ENCODE measurements at places on chromosomes 1 and 21.

GRCh38 chr1:9590201-9590600 is 1.5 kb downstream of the TMEM201 start:
- no peak for DNase-seq

GRCh38 chr1:106276871-106277270 is 779.6 kb upstream of the PRMT6 start:
- no peak for DNase-seq

DNA sequence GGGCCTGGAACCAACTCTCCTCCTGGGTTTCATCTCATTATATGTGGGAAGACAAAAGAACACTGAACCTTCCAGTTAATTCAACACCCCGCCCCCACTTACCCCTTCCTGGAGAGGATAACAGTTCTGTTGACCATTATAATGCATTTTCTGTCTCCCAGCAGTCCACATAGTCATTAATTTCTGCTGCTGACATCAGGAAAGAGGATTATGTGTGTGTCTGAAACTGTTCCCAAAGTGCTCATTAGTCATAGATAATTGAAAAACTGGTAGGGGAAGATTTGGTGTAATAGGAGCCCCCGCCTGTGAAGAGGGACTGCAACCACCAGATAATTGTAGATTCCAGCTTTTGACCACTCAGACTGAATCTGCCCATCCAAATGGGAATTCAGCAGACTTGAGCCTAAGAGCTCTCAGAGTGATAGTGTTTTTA is 208.7 kb downstream of the FGGY start:
- DNase-seq = no peak

- no peak for DNase-seq
Observed at GRCh38 chr1:112255080-112255479, 140.9 kb upstream of the CTTNBP2NL start.

DNA sequence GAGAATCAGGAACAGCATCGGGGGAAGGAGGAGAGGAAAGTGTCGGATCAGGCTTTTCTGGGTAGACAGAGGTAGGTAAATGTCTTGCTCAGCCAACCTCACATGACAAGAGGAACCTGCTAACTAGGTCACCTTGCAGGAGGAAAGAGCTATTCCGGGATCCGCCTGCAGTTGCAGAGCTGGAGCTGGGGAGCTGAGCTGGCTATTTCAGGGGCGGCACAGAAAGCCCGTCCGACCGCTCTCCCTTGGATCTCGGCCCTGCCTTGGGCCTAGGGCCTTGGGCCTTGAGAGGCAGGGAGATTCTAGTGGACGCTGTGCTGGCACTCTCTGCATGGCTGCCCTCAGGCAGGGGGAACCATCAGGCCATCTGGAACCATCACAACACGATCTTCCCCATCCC is 56.5 kb upstream of the CTPS1 start:
- DNase-seq = no peak

GRCh38 chr1:161069241-161069640 is 450 bp downstream of the ARHGAP30 start:
- no peak for DNase-seq

Data from forelimb muscle (tissue), 1 donor.